ENCODE measurements at places on chromosomes 3 and 15. TPM values are rescaled to one million over a fixed set of nuclear protein-coding genes. Genes with fewer than 3 reads are reported as not detected.

Gene NTRK3
- 0.85 TPM for total RNA-seq

Gene STAC
- total RNA-seq: not detected

Gene GPR176
- 0.27 TPM for total RNA-seq

Gene KLHL6
- total RNA-seq: 63.5 TPM

Gene C2CD4A
- 2.6 TPM for total RNA-seq

Gene RHCG
- not detected for total RNA-seq

Gene PLXNA1
- total RNA-seq: 8.8 TPM

Gene ERC2
- total RNA-seq: not detected

Gene GXYLT2
- not detected for total RNA-seq

Gene CELSR3
- total RNA-seq: 7.5 TPM

Gene SRGAP3
- 2.2 TPM for total RNA-seq

Gene ATP13A4
- total RNA-seq: 2.7 TPM

Gene CADM2
- total RNA-seq: not detected

Gene MCTP2
- 38.5 TPM for total RNA-seq

- no peak for DNase-seq
Observed at GRCh38 chr15:73985101-73985873, 6.8 kb downstream of the STOML1 start.

GRCh38 chr3:149969940-149970715, 567 bp downstream of the PFN2 start:
- DNase-seq: peak; percentile 83

DNA sequence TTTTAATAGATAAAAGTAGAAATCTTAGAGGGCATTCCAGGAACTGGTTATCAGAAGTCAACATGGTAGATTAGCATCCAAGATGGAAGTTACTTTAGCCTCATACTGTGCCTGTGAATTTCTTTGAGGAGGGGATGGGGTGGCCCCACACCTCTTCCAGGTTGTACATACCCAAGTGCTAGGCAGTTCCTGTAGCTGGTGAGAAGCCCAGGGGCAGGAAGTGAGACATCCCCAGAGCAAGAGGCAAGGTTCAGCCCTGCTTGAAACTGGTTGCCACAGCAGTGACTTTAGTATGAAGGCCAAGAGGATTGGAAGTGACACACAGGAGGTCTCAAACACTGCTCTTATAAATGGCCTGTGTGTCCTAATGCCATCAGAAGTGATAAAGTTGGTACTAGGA, 11.9 kb downstream of the GTPBP8 start:
- DNase-seq: peak; percentile 81

DNA sequence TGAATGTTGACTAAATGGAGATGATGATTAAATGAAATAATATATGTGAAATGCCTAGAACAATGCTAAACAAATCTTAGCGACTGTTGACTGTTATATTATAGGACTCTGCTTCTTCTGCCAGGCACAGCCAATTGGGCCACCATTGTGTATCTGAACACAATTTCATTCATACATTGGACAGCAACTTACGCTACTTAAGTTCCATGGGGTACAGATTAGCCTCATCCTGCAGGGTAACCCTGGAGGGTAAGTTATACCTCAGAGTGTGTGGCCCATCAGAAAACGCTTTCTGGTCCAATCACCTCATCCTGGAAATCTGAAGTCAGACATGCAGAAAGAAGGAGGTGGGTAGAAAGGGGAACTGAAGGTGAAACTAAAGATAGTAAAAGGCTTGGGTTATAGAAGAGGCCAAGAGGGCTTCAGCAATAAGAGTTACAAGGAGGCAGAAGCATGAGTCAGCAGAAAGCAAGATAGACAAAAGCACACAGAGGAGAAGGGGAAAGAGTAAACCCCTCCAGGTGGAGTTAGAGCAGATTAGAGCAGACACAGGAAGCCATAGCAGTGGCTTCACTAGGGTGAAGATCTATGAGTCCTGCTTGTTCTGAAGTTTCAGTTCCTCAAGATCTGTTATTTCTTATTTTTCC, 119.3 kb upstream of the SLC24A5 start:
- DNase-seq: no peak

DNA sequence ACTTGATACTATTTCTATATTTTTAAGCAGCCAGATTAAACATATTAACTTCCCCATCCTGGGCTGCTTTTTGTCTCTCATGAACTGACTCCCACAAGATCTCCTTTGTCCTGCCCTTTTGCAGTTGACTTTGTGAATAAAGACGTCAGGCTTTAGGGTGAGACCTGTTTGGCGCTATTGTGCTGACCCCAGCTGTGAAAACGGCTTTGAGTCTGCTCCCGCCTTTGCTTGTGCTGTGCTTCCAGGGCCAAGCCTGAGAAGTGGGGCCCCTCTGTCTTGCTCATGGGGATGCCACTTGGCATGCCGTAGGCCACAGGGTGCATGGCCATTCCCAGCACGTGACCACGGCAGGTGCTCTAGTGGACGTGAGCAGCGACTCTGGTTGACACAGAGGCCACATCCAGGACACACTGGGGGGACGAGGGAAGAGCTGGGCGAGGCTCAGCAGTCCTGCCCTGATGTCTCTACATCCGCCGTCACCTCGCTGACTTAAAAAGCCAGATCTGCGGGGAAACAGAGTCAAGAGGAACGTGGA, 268.9 kb upstream of the LYSMD4 start:
- no peak for DNase-seq

DNA sequence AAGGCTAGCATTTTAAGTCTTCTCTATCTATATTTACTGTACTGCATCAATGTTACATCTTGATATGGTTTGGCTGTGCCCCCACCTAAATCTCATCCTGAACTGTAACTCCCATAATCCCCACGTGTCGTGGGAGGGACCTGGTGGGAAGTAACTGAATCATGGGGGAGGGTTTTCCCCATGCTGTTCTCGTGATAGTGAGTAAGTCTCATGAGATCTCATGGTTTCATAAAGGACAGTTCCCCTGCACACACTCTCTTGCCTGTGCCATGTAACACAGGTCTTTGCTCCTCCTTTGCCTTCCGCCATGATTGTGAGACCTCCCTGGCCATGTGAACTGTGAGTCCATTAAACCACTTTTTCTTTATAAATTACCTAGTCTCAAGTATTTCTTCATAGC, 161.5 kb downstream of the TBC1D5 start:
- peak; percentile 14 for DNase-seq

DNA sequence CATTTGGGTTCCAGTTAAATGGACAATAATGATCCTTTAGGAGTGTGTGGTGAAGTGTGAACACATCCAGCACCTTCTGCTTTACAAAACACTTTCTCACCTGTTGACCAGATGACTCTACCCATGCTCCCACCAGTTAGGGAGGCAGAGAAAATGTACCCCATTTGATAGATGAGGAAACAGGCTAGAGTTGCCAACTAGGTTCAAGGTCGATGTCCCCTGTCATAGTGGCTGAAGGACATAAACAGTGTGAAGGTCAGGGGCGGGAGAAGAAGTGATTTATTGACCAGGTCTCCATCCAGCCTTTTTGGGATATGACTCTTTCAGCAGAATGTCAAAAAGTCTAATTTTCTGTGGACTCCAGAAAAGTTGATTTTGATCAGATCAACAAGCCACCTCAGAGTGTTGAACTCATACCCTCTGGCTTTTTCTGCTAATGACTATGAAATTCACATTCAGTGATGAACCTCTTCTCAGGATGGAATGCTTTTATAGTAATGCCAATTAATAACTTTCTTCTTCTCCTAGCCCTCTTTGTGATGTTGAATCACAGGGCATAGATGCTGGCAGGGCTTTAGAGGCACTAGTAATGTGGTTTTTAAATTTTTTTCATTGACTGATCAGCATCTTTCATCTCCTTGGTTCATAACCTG, 57.5 kb downstream of the CPN2 start:
- DNase-seq: no peak

GRCh38 chr15:46413799-46414198, 779.0 kb downstream of the SQOR start:
- no peak for DNase-seq

- no peak for DNase-seq
Observed at GRCh38 chr3:78277801-78278200, 1237.9 kb downstream of the ROBO2 start.

DNA sequence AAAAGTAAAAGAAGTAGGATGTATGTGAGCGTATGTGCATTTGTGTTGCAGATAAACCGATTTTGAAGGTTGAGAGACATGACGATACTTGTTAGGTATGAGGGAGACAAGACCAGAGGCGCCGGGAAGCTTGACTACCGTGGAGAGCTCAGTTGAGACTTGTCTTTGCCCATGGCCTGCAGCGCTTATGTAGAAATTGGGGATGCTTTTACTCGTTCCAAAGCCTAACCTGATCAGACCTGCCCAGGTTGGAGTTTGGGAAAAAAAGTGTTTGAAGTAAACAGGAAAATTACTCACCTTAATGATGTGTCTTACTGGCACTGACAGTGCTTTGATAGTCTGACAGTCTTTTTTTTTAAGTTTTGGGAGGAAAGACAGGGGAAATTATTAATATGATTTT, 202.8 kb downstream of the TP63 start:
- DNase-seq: no peak

DNA sequence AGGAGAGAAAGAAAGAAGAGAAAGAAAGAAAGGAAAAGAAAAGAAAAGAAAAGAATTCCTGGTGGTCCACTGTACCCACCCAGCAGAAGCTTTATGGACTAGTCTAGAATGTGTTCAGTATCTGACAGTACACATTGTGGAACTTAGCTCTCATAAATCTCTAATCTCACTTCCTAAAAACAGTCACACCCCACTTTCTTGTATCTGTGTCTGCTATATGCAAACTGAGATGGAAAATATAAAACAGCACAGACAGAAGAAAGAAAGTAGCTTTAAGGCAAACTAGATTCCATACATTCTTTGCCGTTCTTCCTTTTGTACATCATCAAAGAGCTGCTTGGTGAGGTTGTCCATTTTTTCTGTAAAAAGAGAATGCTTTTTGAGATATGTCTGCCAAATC, 41.1 kb upstream of the GNB5 start:
- DNase-seq: no peak

DNA sequence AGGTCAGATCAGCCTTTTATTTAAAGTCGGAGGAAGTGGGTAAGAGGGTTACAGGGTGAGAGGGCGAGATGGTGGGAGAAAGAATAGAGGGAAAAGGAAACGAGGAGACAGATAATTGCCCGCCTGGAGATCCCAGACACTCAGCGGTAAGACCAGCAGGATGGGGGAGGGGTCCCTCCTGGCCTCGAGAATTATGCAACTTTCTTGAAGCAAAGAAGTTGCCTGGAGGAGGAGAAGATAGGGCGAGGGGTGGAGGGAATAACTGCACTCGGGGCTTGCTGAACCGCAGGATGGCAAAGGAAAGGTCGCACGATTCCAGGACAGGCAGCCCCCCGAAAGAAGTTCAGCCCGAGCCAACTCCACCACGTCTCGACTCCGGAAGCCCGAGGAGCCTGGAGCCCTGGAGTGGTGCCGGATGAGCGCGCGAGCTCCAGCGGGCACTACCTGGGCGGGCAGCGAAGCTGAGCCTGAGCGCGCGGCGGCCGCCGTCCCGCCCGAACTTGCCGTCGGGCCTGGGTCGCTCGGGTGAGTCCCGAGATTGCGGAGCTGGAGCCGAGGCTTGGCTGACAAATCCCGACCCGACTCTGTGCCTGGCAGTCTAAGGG, 402 bp downstream of the WWTR1 start:
- DNase-seq: no peak

DNA sequence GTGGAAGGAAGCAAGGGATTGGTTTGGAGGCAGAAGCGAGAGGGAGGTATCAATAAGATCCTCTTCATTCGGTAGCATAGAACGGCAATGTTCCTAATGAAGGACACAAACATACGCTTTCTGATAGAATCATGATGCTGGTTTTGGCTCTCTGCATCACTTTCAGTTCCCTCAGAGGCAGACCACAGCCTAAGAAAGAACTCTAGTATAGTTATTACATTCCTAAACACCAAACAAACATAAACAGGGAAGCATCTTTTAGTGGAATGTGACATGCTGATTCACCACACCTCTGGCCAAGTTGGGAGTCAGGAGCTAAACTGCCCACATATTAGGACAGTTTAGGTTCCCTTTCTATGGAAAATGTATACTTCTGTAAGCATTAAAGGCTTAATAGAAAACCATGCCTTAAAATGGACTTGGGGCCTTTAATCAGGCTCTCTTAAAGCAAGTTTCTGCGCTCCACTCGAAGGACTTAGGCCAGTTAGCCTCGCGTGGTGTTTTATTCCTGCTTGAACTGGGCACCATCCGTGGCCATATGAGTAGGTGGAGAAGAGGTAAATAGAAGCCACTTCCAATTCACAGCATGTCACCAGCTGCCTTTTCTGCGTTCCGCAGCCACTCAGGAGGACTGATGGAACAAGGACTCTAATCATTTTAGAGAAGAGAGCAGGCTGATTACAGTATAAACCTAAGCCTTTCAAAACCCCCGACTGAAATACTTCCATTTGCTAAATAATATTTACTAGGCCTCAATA, 53.7 kb downstream of the CD47 start:
- no peak for DNase-seq

DNA sequence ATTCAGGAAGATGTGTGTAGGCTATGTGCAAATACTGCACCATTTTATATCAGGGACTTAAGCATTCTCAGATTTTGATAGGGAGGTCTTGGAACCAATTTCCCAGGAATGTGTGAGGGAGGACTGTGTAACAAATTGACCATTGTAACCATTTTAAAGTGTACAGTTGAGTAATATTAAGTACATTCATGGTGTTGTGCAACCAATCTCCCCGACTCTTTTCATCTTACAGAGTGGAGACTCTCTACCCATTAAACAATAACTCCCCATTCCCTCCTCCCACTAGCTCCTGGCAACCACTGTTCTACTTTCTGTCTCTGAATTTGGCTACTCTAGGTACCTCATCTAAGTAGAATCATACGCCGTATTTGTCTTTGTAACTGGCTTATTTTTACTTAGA, 5.1 kb downstream of the RCN2 start:
- DNase-seq: no peak

DNA sequence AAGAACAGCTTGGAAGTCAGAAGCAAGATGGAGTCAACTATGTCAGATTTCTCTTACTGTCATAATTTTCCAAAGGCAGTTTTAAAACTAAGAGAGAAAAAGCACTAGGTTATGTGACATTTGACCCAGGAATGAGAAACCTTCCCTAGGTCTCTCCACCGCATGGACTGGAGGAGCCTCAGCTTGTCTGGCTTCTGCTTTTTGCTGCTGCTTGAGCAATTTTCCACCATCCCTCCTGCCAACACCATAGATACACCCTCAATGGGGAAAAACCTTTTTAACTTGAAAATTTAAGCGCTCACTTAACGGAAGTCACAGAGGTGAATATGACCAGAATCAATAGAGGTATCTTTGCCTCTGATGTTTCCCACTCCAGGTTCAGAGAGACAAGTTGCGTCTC, 17.8 kb upstream of the IREB2 start:
- DNase-seq: no peak

DNA sequence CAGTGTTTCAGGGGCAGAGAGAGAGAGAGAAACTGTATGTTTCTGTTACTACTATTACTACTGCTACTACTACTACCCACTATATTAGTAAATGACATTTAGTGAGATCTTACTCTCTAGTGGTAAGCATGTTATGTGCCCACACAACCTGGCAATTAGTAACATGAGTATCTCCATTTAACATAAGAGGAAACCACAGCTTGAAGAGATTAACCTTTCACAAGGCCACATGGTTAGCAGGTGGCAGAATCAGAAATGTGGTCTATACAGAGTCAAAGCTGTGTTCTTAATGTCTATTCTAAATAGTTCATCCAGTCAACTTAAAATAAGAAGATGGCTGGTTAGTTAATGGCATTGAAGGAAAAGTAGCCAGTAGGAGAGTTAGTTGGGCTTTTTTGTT, 961.6 kb downstream of the MCTP2 start:
- no peak for DNase-seq

All from activated CD4-positive, alpha-beta memory T cell treated with anti-CD3 and anti-CD28 coated beads for 36 hours (primary cell).